ENCODE measurements at places on chromosomes 2 and 18. TPM values are rescaled to one million over a fixed set of nuclear protein-coding genes. Genes with fewer than 3 reads are reported as not detected.

- no peak overlapping the region for H3K4me3 ChIP-seq
- no peak overlapping the region for H3K27ac ChIP-seq
- peaks cover 8% of the 10 kb centered on the region for H3K4me1 ChIP-seq
- H3K36me3 ChIP-seq: no peaks in the 10 kb centered on the region
- DNase-seq: no peak
Measured at GRCh38 chr18:38496222-38496793, 930.7 kb upstream of the CELF4 start.

Gene REG3A
- total RNA-seq: not detected

Gene DARS1
- 173 TPM for total RNA-seq

DNA sequence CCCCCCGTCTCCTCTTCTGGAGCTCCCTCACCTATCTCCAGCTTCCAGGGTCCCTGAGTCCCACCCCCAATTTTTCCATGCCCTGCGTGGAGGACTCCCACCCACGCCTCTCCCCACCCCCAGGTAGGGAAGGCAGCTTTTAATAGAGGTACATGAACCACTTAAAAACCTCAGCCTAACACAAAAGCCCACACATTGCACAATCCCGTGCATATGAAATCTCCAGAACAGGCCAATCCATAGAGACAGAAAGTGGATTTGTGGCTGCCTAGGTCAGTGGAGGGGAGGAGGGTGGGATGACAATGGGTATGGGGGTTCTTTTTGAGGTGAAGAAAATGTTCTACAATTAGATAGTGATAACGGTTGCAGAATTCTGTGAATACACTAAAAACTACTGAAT is 145.6 kb downstream of the CABLES1 start:
- peaks cover 13% of the 10 kb centered on the region for H3K4me1 ChIP-seq
- H3K4me3 ChIP-seq: no peak overlapping the region
- DNase-seq: no peak
- H3K27me3 ChIP-seq: no peaks in the 10 kb centered on the region

Gene FARSB
- total RNA-seq: 68.3 TPM

Gene SPP2
- not detected for total RNA-seq

Gene GPR39
- total RNA-seq: not detected

Gene KCNJ3
- not detected for total RNA-seq

- H3K36me3 ChIP-seq: no peaks in the 10 kb centered on the region
- DNase-seq: no peak
- H3K27me3 ChIP-seq: no peaks in the 10 kb centered on the region
- no peaks in the 10 kb centered on the region for H3K4me1 ChIP-seq
- no peak overlapping the region for H3K4me3 ChIP-seq
Measured at GRCh38 chr18:48729404-48729803, 190.6 kb downstream of the CTIF start.

DNA sequence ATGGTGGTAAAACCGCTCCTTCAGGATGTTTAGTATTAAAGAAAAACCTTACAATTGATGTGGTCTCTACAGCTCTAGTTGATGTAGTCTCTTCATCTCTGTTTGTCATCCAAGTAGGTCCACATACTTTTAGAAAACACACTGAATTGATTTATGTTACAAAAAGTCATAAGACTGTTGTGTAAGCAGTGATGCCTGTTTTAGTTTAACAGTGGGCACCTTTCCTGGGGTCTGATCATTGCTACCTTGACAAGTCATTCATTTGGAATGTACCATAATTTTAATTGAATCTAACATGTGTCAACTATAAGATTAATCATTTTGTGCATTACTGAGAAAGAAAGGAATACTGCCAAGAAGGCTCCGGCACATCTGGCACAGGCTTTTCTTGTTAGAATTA is 34.3 kb downstream of the GIGYF2 start:
- no peaks in the 10 kb centered on the region for H3K27me3 ChIP-seq
- H3K27ac ChIP-seq: no peak overlapping the region
- peaks cover 20% of the 10 kb centered on the region for H3K36me3 ChIP-seq

Data from activated naive CD8-positive, alpha-beta T cell treated with anti-CD3 and anti-CD28 coated beads for 36 hours (primary cell).